ENCODE measurements at places on chromosomes 6 and 20.

DNA sequence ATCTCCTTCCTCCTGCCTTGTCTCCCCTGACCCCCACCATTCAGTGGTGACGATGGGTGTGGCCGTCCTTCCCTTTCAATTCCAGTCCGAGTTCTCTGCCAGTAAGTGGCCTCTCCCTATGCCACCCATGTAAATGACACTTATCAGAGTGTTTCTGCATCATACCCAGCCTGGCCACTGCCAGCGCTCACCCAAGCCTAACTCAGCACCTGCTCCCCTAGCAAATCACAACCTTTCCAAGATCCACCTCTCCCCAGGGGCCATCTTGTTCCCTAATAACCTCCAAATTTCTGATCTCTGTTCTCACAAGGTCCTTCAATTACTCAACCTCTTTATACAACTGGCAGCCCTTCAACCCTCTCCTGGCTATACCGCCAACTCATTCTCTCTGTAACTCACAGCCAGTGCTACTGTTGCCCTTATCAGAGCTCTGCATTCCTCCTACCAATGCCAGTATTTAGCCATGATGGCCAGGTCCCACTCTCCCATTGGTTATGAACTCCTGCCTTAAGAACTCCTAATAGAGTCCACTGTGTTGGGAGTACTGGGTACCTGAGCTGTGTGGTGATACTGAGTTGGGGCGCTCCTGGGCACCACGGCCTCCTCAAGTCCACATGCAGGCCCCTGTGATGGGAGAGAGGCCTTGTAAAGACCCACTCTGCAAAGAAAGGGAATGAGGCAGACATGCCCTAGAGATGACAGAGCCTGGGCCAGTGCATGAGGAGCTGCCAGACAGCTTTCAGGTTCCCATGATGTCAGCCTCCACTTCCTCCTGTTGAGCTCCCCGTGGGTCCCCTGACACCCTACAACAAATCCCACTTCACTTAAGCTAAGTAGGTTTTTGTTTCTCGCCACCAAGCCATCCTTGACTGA lies 187.4 kb upstream of the RREB1 start:
- no peak for DNase-seq

DNA sequence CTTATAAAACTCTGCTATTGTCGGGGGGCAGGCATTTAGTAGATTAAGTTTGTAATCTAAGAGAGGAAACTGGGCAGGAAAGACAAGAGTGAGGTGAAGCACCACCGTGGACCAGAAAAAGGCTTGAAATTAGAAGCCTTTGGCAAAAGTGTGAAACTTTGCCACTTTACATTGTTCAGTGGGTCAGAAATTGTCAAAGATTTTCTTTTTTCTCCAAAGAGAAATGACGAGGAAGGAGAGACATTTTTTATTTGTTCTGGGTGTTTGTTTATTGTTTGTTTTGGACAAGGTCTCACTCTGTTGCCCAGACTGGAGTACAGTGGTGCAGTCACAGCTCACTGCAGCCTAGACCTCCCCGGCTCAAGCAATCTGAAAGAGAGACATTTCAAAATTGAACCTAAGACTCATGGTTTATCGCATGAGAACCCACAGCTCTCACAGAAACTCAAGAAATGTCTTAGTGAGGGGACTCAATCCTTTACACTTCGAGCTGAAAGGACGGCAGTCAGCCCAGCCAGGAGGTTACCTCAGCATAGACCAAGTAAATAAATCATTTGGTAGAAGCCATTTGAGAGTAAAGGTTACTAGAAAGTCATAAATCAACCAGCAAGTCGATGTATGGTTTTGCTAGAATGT lies 262.8 kb upstream of the TAB2 start:
- DNase-seq = no peak

GRCh38 chr6:90708206-90708737 lies 121.4 kb upstream of the MAP3K7 start:
- DNase-seq = no peak

DNA sequence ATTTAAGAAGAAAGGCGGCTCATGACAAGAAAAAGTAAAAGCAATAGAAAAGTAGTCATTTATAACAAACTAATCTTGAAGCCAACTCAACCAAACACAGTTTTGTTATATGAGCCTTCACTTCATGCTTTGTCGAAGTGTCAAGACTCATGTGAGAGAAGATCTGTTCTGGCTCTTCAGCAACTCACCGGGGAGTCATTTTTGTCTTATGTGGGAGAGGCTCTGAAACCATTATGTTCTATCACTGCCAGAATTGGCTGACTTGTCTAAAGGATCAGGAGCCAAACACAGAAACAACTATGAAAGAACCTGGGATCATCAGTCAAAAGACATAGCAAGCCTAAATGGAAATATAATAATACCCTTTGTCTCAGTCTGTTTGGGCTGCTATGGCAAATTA lies 105.2 kb downstream of the CDK19 start:
- DNase-seq = no peak

- no peak for DNase-seq
Observed at GRCh38 chr6:10407674-10408054, 7.2 kb downstream of the TFAP2A start.

GRCh38 chr20:42435230-42435629 lies 754.5 kb downstream of the PTPRT start:
- DNase-seq = no peak

DNA sequence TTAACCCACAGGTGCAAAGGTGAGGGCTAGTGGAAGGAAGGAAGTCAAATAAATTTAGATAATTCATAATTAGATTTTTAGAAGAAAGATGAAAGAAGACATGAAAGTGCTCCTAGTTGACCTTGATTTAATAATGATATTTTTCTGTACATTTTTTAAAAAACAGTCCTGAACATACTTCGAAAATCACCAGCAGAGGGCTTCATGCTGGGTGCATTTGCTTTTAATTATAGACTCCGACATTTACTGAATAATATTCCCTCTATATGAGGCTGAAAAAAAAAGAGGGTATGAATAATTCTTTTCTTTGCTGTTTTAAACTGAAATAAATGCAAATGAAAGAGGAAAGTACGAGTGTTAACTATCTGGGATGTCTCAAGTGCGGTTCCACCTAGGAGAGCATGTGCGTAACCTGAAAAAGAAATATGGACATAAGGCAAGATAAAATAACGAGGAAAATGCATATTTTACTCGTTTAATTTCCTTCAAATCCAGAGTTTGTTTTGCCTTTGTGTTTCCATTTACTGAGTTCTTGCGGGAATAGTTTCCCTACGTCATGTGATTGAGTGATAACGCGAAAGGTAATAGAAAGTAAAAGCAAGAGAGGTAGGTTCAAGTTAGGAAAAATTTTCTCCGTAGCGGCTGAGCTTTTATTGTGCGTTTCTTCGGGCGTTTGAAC lies 3.1 kb upstream of the TFAP2B start:
- no peak for DNase-seq

DNA sequence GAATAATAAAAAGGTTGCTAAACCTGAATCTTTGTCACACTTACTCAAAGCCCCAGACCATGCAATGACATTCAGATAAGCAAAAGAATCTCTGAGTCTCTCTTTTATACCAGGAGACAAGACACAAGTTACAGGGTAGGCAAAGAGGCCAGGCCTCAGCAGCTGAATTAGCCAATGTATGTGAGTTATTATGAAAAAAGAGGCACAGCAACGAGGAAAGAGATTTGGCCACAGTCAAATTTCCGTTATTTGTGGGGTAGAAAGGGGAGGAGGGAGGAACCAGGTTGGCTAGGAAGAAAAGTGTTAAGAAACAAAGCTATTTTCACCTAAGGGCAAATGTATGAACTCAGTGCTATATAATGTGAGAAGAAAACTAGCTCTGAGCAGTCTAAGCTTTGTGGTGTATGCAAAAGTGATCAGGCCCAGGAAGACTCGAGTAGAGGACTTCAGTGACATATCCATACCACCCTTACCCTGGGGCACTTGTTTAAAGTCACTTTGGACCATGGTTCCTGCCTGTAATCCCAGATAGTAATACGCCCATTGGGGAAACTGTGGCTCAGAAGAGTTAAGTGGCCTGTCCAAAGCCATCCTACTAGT lies 19.1 kb downstream of the IPCEF1 start:
- no peak for DNase-seq

GRCh38 chr20:1336699-1337367 lies 7.9 kb upstream of the SDCBP2 start:
- DNase-seq = no peak

DNA sequence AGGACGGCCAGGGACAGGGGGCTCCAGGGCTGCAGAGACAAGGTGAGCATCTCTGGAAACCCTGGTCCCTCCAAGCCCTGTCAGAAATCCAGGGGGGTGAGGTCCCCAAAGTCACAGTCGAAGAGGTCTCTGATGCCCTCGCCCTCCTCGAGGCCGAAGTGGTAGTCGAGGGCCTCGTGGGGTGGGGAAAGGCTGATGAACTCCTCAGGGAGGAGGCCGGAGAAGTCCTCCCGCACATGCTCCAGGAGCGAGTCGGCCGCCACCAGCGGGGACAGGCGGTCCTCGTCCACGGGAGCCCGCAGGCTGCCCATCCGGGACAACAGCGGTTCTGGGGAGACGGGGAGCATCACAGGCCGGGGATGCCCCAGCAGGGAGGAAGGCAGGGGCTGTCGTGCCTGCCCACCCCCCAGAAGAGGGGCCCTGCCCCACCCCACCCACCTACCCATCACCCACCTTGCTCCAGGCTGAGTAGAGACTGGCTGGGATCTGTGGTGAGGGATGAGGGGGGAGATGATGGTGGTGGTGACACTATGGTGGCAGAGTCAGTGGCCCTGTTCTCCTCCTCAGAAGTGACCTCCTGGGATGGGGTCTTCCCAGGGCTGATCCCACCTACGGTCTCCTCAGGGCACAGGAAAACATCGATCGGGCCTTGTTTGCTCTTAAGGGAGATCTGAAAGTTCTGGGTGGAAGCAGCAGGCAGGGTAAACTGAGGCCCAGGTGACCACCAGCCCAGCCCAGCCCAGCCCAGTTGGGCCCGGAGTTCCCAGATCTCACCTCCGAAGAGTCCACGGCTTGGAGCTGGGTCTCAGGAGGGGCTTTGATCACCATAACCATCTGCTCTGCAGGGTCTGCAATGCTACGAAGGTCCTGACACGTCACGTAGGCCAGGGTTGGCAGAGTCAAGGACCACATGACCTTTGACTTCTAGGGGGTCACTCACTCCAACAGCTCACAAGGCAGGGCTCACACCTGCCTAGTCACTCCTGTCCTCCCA lies 2.7 kb upstream of the NECAB3 start:
- DNase-seq = no peak

DNA sequence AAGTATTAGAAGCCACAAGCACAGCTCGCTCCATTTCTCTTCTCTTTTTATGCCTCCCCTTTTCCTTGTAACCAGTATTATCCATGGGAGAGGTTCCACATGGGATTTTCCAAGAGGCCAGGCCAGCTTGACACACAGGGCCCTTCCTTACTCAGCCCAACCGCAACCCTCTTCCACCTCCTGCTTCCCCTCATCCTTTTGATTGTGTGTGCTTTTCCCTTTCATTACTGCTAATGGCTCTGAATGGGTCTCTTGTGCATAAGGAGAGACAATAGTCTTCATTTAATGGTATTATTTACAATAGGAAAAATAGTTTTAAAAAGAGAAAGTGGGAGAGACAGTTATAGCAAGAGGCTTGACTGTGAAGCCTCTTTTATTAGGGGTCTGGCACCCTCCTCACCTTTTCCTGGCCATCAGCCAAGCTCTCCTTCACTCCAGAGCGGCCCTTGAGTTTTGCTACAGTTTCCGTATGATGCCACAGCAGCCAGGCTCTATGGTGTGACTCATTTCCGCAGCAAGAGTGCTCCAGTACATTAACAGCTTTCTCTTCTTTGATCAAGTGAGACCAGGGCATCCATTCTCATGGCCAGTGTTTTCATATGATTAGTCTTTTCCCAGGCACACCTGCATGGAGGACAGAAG lies 579.5 kb downstream of the TFAP2B start:
- no peak for DNase-seq

DNA sequence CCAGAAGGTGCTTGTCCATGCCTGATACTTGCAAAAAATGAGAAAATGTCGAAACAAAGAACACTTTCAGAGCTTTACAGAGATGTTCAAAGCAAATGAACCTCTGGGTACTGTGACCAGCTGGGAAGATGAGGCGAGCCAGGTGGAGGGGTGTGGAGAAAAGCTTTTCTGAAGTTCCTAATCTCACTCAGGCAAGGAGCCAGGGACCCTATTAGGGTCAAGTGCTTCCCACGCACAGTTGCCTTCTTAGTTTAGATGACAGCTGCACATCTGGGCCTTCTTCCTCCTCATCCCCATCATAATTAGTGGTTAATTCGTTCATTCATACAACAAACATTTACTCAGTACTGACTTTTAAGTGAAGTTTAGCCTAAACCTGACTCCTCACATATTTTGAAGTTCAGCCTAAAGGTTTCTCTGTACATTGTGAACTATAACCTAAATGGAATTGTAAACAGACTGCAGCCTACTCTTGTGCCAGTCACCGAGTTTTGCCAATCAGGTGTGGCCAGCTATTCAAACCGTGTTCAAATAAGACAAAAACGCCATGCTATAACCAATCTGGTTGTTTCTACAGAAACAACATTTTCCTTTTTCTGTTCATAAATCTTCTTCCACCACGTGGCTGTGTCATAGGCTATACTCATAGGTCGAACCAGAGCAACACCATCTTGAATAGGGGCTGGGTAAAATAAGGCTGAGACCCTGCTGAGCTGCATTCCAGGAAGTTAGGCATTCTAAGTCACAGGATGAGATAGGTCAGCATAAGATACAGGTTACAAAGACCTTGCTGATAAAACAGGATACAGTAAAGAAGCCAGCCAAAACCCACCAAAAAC lies 19.3 kb upstream of the AHCY start:
- DNase-seq = no peak

- no peak for DNase-seq
Observed at GRCh38 chr20:62318400-62319345, 15.9 kb downstream of the ADRM1 start.

GRCh38 chr20:15267935-15268334 lies 930.5 kb upstream of the FLRT3 start:
- DNase-seq = no peak

- DNase-seq = no peak
Observed at GRCh38 chr6:14113976-14114375, 3.6 kb upstream of the CD83 start.

DNA sequence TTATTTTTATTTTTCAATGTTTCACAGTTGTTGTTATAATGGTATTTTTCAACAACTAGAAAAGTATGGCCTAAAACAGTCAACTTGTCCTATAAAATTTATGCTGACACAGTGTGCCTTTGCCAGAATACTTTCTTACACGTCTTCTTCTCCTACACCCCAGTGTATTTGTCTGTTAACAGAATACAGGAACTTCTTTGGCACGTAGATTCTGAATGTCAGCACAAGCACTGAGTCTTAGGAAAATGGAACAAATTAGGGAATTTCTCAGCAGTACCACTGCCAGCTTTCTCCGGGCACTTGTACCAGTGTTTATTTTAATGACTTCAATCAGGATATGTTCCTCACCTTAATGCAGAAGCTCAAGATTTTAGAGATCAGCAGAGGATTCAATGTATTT lies 26.7 kb upstream of the AKIRIN2 start:
- no peak for DNase-seq

- no peak for DNase-seq
Observed at GRCh38 chr6:24646771-24647170, 780 bp upstream of the KIAA0319 start.

- DNase-seq = no peak
Observed at GRCh38 chr6:53931086-53931485, 136.3 kb downstream of the LRRC1 start.
